CD4-positive, alpha-beta memory T cell (primary cell): ENCODE measurements at places on chromosomes 3 and 15. TPM values are rescaled to one million over a fixed set of nuclear protein-coding genes. Genes with fewer than 3 reads are reported as not detected.

DNA sequence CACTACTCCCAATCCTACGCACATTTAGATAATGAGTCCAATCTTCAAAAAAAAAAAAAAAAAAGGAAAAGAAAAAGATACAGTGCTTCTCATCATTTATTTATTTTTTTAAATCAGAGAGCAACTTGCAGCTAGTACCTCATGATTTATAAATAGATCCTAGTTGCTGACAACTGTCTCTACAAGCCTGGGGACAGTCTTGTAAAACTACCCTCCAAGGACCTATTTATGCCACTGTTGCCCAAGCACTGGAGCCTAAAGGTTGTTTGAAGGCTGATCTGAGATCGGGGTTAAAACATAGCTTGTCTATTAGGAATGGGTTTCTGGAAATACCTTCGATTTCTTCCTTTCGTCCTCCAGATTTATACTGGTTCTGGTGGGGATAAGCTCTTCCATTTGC is 14.7 kb downstream of the GABRR3 start:
- no peak overlapping the region for H3K27ac ChIP-seq
- no peak for DNase-seq
- no peaks in the 10 kb centered on the region for H3K27me3 ChIP-seq

DNA sequence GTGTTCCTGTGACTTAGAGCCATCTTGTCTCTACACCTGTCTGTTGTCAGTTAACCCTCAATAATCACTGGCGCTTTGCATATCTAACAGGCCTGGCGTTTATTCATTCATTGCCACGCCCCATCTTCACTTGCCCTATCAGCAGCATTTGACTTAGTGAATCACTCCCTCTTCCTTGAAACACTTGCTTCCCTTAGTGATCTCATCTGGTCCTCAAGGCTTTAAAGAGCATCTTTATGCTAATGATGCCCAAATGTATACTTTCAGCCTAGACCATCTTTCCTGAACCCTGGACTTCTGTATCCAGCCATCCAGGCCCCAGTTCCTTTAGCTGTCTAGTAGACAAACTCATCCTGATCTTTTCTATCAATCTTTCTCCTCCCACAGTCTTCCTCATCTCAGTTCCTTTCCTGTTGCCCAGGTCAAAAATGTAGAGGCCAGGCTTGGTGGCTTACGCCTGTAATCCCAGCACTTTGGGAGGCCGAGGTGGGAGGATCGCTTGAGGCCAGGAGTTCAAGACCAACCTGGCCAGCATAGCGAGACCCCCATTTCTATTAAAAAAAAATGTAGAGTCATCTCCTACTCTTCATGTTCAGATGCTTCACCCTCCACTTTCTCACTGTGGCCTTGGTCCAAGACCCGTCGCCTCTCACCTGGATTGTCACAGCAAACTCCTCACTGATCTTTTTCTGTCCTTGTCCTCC is 1.4 kb upstream of the IGDCC4 start:
- no peak overlapping the region for H3K4me3 ChIP-seq
- no peaks in the 10 kb centered on the region for H3K36me3 ChIP-seq
- peaks cover 9% of the 10 kb centered on the region for H3K4me1 ChIP-seq
- no peak for DNase-seq

GRCh38 chr3:170092907-170093306 is 55.1 kb downstream of the GPR160 start:
- H3K27ac ChIP-seq = no peak overlapping the region
- no peak for DNase-seq
- H3K4me3 ChIP-seq = no peak overlapping the region
- no peaks in the 10 kb centered on the region for H3K4me1 ChIP-seq
- no peaks in the 10 kb centered on the region for H3K27me3 ChIP-seq

GRCh38 chr3:9715764-9716437 is 12.3 kb downstream of the CPNE9 start:
- peaks cover 8% of the 10 kb centered on the region for H3K4me1 ChIP-seq
- no peak overlapping the region for H3K4me3 ChIP-seq
- DNase-seq = peak; percentile 20
- H3K27ac ChIP-seq = no peak overlapping the region
- H3K27me3 ChIP-seq = no peaks in the 10 kb centered on the region
- no peaks in the 10 kb centered on the region for H3K36me3 ChIP-seq

DNA sequence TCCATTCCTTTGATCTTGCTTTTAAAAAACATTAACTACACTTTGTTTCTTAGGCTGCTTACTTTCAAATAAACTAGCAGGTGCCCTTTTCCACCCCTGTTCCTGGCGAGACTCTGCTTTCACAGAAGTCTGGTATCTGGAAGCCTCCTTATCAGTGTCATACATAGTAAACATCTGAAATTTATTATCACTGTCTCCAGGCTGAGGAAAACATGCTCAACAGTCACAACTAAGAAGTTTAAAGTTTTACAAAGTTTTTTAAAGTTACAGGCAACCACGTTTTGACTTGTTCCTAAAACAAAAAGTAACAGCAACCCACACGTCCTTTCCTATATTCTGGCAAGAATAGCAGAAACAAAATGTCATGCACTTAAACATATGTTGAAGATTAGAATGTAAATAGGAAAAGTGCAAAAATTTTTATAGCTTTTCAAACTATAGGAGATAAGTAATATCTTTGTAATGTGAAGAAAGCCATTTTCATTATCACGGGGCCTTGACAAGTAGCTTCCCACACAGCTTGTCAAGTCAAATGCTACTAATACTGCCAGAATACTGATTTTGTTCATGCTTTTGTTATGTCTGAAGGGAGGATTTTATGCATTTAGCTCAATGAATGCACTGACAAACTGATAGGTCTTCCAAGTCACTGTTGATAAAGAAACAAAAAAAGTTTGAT is 275.2 kb upstream of the KCNMB2 start:
- no peaks in the 10 kb centered on the region for H3K4me1 ChIP-seq
- no peaks in the 10 kb centered on the region for H3K36me3 ChIP-seq
- H3K4me3 ChIP-seq = no peak overlapping the region

- H3K27ac ChIP-seq = peak overlapping the region; percentile 91
- no peaks in the 10 kb centered on the region for H3K27me3 ChIP-seq
- peak overlapping the region; percentile 65 for H3K4me3 ChIP-seq
- DNase-seq = no peak
- peaks cover 5% of the 10 kb centered on the region for H3K36me3 ChIP-seq
Observed at GRCh38 chr15:44536302-44536961, 515 bp upstream of the EIF3J start.

- no peak overlapping the region for H3K27ac ChIP-seq
- no peak for DNase-seq
- H3K27me3 ChIP-seq = no peaks in the 10 kb centered on the region
- H3K4me1 ChIP-seq = no peaks in the 10 kb centered on the region
Observed at GRCh38 chr3:5456199-5456598, 268.7 kb downstream of the EDEM1 start.

- no peak overlapping the region for H3K4me3 ChIP-seq
- no peak overlapping the region for H3K27ac ChIP-seq
- no peaks in the 10 kb centered on the region for H3K36me3 ChIP-seq
- peaks cover 33% of the 10 kb centered on the region for H3K27me3 ChIP-seq
Observed at GRCh38 chr15:40927495-40927872, 1.7 kb upstream of the DLL4 start.

DNA sequence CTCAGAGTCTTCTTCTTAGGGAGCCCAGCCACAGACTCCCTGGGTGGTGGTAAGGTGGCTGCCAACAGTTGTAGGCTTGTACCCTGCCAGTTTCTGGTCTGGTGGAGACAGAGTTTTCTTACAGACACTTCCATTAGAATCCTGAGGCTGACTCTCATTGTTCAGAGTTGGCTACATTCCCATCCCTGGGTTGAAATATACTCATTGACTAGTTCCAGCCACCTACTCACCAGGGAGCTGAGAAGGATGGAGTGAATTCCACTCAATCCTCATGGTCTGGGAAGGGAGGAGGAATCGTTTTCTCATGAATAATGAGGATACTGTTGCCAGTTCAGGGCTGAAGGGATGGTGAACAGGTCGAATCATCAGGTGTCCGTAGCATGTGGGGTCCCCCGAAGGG is 226.5 kb upstream of the PROK2 start:
- no peak overlapping the region for H3K27ac ChIP-seq
- DNase-seq = no peak
- H3K4me1 ChIP-seq = no peaks in the 10 kb centered on the region
- H3K36me3 ChIP-seq = no peaks in the 10 kb centered on the region
- H3K4me3 ChIP-seq = no peak overlapping the region
- H3K27me3 ChIP-seq = no peaks in the 10 kb centered on the region

DNA sequence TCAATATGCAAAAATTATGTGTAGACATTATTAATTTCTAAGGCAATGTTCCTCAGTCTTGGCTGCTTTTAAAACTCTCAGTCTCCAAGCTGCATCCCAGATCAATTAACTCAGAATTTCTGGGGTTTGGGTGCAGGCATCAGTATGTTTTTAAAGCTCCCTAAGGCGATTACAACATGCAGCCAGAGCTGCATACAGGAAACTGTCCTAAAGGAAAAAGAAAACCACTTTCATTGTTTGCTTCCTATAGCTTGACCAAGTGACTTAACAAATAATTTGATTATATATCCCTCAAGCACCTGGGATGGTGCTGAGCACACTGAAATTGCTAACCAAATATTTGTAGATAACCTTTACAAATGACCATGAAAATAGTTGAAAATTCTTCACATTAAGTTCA is 194.7 kb downstream of the DTWD1 start:
- H3K36me3 ChIP-seq = no peaks in the 10 kb centered on the region
- H3K27me3 ChIP-seq = no peaks in the 10 kb centered on the region
- no peak overlapping the region for H3K27ac ChIP-seq
- no peak for DNase-seq

DNA sequence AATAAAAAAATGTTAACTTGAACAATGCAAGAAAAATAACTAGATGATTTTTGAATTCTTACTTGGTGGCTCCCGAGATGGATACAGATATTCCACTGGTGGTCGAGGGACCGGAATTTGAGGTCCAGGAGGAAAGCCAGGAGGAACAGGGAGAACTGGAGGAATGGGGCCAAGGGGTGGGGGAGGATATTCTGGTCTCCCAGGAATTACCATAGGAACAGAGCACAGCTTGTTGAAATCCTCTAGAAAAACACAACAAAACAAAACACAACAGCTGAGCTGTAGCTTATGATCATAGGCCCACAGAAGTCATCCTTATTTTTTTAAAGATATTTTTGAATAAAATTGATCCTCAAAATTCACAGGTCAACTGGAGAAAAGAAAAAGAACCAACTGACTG is 129.4 kb downstream of the FBN1 start:
- H3K27me3 ChIP-seq = no peaks in the 10 kb centered on the region
- H3K27ac ChIP-seq = no peak overlapping the region
- no peak for DNase-seq
- no peaks in the 10 kb centered on the region for H3K36me3 ChIP-seq

DNA sequence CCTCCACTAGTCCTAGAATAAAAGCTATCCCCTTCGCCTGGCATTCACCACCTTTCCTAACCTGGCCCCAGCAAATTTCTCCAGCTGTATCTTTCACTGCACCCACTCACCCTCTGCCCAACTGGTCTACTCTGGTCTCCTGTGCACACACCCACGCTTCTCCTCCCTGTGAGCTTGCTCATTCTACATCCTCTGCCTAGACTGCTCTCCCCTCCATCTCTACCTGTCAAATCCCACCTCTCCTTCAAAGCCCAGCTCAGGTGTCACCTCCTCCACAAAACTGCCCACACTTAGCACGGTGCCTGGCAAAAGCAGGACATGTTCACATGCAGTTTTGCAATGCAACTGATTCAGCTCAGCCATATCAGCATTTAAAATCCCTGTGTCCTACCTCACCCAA is 45.8 kb upstream of the NTRK3 start:
- H3K27me3 ChIP-seq = no peaks in the 10 kb centered on the region
- no peaks in the 10 kb centered on the region for H3K4me1 ChIP-seq
- H3K4me3 ChIP-seq = no peak overlapping the region
- DNase-seq = no peak
- no peaks in the 10 kb centered on the region for H3K36me3 ChIP-seq
- H3K27ac ChIP-seq = no peak overlapping the region

GRCh38 chr3:72634128-72634527 is 214.1 kb downstream of the SHQ1 start:
- H3K27me3 ChIP-seq = no peaks in the 10 kb centered on the region
- H3K36me3 ChIP-seq = no peaks in the 10 kb centered on the region
- no peak overlapping the region for H3K4me3 ChIP-seq
- peaks cover 6% of the 10 kb centered on the region for H3K4me1 ChIP-seq
- no peak for DNase-seq

DNA sequence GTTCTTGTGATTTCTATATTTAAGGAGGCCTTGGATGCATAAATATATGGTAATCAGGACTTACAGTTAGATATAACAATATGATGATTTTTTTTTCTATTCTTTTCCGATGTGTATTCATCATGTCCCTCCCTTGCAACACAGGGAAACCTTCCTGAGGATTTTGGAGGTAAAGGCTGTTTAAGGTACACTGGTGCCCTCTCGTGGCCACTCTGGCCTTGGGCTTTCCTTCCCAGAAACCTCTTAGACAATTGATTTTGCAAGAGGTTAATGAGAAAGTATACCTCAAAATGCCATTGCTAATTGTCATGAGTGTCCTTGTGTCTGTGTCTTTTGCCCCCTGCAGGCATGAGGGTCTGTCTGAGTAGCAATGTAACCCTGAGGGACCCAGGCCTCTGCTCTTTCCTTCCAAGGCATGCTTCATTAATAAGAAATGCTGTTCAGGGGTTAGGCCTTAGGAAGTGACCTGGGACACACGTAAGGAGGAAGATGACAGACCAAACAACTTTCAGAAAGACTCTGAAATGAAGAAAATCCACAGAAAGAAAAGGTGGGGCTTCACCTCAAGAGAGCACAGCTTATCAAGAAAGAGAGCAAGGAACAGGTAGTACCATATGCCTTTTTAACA is 70.3 kb upstream of the PPP2R3A start:
- H3K4me3 ChIP-seq = no peak overlapping the region
- DNase-seq = no peak
- H3K27me3 ChIP-seq = no peaks in the 10 kb centered on the region
- no peaks in the 10 kb centered on the region for H3K4me1 ChIP-seq

GRCh38 chr3:193780397-193780796 is 187.4 kb downstream of the OPA1 start:
- no peak overlapping the region for H3K4me3 ChIP-seq
- no peaks in the 10 kb centered on the region for H3K4me1 ChIP-seq
- no peaks in the 10 kb centered on the region for H3K27me3 ChIP-seq
- H3K36me3 ChIP-seq = no peaks in the 10 kb centered on the region

GRCh38 chr3:46609212-46609721 is 3.1 kb upstream of the FAM240A start:
- no peaks in the 10 kb centered on the region for H3K36me3 ChIP-seq
- no peaks in the 10 kb centered on the region for H3K4me1 ChIP-seq
- H3K27ac ChIP-seq = no peak overlapping the region
- H3K27me3 ChIP-seq = peaks cover 5% of the 10 kb centered on the region
- no peak for DNase-seq

DNA sequence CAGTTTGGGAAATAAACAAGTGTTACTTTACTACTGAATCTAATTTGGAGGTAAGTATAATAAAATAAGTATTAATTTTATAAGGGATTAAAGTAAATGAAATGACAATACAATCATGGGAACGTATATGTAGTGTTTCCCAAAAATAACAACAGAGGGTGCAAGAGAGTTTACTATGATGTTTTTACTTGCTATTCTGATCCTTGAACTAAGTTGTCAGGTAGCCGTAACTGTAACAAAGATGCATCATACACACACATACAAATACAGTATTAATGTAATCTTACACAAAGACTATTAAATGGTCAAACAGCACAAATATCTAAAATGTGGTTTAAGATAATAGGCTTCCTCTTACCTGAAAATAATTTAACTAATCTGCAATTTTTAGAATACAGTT is 311.4 kb downstream of the TBC1D5 start:
- no peak overlapping the region for H3K27ac ChIP-seq
- no peaks in the 10 kb centered on the region for H3K27me3 ChIP-seq

ADAMTS17 gene
- total RNA-seq = 6.2 TPM

GALNT15 gene
- not detected for total RNA-seq

DTWD1 gene
- total RNA-seq = 28.7 TPM

ANKUB1 gene
- total RNA-seq = not detected

EPB42 gene
- total RNA-seq = not detected

CRBN gene
- total RNA-seq = 150 TPM

DUT gene
- 127 TPM for total RNA-seq

TBL1XR1 gene
- 172 TPM for total RNA-seq

THPO gene
- not detected for total RNA-seq

PRKCI gene
- 27.7 TPM for total RNA-seq

SNTN gene
- not detected for total RNA-seq
